ENCODE measurements at places on chromosomes 5 and 9.

DNA sequence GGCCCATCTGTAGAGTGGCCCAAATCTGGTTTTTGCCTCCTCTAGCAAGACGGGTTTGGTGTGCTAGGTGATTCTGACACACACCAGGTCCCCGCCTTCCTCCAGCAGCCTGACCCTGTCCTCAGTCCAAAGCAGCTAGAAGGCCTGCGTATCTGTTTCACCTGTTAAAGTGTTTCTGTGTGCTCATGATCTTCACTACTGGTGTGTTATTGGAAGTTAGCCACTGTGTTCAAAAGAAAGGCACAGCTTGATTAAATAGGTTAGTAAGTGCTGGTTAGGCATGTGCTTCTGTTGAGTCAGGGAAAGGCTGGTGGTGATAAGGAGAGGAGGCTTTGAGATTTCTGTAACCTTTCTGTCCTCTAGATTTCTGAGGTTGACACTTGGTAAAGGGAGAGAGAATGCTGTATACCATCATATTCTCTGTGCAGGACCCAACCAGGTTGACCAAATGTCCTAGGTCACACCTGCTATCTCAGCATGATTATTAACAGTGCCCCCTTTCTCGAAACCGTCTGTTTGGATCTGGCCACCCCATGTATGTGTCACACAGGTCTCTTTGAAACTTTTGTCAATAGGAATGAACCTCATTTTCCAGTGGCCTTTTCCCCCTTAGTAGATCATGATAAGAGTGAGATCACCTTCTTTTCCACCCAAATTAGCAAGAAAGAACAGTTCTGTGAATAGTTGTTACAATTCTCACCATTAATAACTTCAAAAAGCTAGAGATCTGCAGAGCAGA is 58.8 kb downstream of the ARHGAP26 start:
- DNase-seq = no peak

- no peak for DNase-seq
Observed at GRCh38 chr5:55081541-55081940, 20.9 kb upstream of the GZMA start.

GRCh38 chr5:40842351-40842750 is 1.2 kb downstream of the CARD6 start:
- no peak for DNase-seq

GRCh38 chr5:68303038-68303738 is 87.6 kb downstream of the PIK3R1 start:
- DNase-seq = no peak

GRCh38 chr5:144284931-144285502 is 114.3 kb downstream of the KCTD16 start:
- DNase-seq = no peak

GRCh38 chr5:76358-77169 is 15.4 kb upstream of the PLEKHG4B start:
- DNase-seq = no peak

Data from effector CD4-positive, alpha-beta T cell (primary cell).